ENCODE measurements at places on chromosomes 5 and 9.

- no peak for DNase-seq
These were observed at the start of gene DMRT2 for GRCh38 chr9:1050125-1050895. Gene DMRT2, plus strand, starts transcription at chr9:1050357. Its CDS starts 1,257 bp downstream, at chr9:1051614.

DNA sequence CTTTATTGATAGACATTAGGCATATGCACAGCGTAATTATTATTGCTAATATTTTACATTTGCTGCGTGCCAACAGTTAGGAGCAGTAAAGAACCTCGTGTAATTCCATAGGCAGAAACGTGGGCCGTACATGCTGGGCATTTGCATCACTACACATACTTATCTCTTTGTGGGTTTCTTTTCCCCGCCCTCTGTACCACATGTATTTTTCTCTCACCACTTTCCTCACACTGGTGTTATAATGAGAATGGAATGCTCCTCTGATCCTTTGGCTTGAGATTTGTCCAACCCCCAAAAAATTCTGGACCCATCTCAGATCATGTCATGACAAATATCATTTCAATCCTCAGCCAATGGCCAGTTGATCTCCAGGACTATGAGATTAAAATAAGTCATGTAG, 1952.6 kb upstream of the WWC1 start:
- no peak for DNase-seq

DNA sequence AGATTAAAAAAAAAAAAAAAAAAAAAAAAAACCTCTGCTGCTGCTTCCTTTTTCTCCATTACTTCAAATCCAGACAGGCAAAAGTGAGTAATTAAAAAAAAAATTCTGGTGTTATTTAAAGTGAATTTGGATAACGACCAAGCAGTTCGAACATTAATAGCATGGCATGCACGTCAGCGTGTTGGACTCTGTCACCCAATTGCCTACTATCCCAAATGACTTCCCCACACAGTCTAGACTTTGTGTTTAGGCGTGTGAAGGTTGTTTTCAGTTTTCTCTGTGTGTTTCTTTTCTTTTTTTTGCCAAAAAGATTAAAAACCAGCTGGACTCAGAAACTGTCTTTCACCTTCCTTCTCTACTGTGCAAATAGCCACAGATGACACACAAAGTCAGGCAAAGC, 321.4 kb downstream of the MSX2 start:
- DNase-seq, result no peak

DNA sequence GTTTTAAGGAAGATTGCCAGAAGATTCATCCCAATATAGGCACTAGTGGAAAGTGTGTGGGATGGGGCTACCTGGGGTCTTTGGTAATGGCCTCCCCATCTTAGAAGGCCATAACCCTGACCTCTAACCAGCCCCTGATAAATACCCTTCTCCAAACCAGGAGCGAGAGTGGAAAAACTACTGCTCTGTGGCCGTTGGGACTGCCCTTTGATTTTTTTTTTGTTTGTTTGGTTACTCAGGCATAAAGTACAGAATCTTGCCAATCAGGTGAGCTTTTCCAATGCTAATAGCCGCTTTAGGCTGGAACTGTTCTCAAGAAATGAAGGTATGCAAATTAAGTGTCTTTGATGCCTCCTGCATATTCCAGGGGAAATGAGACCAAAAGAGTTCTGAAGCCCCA, 153.7 kb downstream of the ADAMTS12 start:
- DNase-seq, result no peak

GRCh38 chr5:58447226-58447625, 12.7 kb downstream of the PLK2 start:
- DNase-seq, result no peak

DNA sequence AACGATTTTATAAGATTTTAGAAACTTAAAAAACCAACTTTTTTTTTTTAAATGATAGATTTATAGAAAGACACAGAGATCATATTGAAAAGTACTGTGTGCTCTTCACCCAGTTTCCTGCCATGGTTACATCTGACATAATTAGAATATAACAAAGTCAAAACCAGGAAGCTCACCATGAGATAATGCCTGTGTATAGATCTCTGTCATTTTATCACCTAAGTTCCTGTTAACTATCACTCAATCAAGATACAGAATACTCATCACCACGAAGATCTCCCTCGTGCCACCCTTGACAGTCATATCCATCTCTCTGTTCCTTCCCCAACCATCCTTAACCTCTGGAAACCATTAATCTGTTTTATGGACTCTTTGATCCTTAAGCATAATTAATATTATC, 39.1 kb downstream of the POC5 start:
- no peak for DNase-seq
